CD4-positive, alpha-beta T cell (primary cell): ENCODE measurements at places on chromosomes 7 and 10.
A peak's percentile ranks its signal among the peaks of the same experiment; 100 is the strongest.

- DNase-seq, result peak; percentile 32
Measured at GRCh38 chr10:132848291-132848701, 62.3 kb upstream of the NKX6-2 start.

DNA sequence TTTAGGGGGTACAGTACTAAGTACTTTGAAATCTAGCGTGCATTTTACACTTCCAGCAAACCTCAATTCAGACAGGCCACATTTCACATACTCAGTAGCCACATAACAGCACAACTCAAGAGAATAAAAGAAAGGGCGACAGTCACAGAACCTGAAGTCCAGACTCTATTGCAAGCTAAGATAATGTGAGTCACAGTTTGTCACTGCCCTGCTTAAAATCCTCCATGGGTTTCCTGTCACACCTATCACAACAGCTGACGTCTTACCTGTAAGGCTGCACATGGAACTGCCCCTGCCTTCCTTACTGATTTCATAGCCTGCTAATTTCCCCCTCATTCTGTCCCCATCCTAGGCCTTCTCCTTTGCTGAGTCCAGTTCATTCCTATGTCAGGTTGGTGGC lies 16.1 kb upstream of the CDK14 start:
- no peak for DNase-seq

DNA sequence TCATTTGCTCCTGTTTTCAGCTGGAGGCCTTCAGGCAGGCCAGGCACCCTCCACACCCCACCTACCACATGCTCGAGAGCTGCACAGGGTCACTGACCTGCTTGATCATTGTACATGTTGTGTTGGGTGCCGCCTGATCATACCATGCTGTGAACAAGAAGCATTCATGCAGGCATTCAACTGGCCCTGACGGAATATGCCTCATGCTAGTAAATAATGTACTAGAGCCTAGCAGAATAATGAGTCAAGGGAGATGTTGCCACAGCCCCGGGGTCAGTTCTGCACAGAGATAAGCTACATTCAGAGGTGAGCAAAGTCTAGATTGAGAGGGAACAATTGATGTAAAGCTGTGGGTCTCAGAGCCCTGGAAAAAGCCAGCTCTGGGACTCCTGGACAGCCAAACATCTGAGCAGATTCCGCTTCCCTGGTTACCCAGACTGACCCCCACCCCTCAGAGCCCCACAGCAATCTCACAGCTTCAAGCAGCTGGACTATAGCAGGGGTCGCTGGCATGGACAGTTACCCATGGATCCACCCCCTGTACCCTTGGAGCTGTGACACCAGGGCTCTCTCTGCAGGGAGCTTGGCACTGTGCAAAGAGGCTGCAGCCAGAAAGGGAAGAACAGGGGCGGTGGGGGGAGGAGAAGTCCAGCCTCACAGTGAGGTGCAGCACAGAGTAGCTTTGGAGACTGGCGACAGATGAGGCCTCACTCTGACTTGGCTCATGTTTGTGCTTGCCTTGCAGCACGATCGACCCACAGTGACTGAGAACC lies 86.6 kb downstream of the FRMPD2 start:
- no peak for DNase-seq

DNA sequence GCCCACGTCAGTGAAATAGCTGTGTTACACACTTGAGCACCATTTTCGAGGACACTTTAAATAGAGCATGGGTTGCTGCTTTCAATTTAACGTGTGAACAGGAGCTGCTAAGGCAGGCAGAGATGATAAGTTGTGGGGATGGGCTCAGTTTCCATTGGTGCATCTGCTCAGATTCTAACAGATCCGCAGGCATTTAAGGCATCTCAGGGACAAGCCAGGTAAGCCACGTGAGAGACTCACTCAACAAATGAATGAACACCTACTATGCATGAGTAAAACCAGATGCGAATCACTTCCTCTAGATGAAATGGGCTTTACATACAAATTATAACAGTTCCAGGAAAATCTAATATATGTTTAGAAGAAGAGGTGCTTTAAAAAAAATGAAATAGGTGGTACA lies 34.6 kb downstream of the PLXNA4 start:
- DNase-seq, result no peak

GRCh38 chr7:71339924-71340323 lies 208.0 kb downstream of the GALNT17 start:
- no peak for DNase-seq

- no peak for DNase-seq
Measured at GRCh38 chr7:27128776-27129728, 1.5 kb downstream of the HOXA4 start.

DNA sequence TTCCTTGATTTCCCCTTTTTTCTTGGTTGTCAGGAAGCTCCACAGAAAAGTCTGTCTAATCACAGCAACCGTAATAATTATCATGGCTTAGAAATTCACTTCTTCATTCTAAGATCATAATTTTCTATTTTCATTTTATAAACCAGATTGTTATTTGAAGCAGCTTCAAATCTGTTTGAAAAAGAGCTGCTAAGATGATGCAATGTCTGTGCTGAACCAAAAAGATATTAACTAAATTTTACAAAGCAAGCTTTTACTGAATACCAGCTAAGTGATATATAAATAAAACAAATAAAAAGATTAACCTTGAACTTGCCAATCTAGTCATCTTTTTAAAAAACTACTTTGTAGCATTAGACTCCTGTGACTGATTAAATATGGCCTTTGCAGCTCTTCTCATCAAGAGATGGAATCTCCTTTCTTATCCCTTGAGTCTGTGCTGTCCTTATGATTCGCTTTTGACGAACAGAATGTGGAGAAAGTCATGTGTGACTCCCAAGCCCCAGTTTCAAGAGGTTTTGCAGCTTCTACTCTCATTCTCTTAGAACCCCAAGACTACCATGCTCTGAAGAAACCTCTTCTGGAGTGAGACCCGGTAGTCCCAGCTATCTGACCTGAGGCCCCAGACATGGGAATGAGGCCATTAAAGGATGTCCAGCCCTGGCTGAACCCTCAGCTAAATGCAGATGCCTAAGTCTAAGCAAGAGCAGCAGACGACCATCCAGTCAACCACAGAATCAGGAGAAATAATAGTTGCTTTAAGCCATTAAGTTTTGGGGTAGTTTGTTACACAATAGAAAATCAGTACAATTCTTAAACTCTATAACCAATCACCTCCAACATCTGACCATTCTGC lies 14.4 kb downstream of the NAMPT start:
- no peak for DNase-seq

DNA sequence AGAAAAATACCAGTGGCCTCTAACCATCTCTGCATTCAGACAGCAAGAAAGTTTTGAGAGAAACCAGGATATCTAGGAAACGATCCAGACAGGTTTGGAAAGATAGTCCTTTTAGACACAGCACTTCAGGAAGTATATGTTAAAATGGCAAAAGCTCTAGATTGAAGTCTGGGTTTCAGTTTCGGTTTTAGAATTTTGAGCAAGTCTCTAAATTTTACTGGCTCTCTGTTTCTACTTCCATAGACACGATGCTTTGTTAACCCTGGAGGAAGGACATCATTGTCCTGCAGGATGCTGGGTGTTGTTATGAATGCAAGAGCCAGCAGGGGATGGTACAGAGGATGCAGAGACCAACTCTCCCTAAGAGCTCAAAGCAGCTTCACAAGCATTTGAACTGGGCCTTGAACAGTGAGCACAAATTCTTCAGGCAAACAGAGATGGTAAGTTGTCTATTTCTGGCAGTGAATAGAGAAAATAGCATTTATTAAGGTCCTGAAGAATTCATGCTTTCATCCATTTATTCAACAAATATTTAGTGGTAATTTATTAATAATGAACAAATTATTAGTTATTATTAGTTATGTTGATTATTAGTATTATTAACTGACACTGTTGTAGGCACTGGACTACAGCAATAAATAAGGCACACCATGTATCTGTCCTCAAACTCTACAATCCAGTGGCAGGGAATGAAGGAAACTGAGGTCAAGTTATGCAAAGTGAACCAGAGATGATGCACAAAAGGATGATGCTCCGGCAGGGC lies 152.7 kb upstream of the NRP1 start:
- DNase-seq, result no peak

- DNase-seq, result no peak
Measured at GRCh38 chr7:155604504-155604997, 39.9 kb upstream of the RBM33 start.

DNA sequence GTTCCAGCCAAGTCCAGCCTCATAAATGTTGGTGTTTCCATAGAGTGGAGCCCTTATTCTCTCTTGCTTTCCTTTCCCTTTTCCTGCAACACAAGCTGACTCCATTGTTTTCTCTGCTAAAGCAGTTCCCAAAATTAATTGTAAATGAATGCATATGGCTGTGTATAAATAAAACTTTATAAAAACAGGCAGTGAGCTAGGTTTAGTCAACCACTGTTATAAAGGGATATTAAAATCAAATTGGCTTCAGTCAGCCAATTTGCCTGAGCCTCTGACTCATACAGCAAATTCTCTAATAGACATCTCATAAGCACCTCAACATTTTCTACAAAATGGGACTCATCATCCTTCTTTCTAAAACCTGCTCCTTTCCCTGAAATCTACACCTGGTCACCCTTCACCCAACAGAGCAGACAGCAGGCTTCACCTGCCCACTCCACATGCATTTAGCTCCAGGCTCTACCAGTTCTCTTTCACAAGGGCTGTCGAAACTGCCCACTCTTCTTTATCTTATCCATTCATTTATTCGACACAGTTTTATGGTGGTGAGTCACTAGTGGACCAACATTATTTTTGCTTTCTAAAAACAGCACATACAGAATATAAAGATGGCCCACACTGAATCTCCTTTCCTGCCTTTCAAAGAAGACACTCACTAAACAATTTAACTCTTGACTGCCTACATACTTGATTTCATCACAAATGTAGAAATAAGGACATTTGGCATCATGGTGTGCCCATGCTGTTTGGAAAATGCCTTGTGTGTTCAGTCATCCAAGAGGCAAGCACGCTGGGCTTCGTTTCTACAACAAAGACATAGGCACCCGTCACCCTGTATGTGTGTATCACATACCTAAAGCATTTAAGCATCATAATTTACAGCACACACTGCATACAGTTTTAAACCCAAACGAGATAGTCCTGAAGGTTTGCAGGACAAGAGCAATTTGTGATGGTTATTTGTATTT lies 74.6 kb upstream of the C7orf33 start:
- no peak for DNase-seq

DNA sequence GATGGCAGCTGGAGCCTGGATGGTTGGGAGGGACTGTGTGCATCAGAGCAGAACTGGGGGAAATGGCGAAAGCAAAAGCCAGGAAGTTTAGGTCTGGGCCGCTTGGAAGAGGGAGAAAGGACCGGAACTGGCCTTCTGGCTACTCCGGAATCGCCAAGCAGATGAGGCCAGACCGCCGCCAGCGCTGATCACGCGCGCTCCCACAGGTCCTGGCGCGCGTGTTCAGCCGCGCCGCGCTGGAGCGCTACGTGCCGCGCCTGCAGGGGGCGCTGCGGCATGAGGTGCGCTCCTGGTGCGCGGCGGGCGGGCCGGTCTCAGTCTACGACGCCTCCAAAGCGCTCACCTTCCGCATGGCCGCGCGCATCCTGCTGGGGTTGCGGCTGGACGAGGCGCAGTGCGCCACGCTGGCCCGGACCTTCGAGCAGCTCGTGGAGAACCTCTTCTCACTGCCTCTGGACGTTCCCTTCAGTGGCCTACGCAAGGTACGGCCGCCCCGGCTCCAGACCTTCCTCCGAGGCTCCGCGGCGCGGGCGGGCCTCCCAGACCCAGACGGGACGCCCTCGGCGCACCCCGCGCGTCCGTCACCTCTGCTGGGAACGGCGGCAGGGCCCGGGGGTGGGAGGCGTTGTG lies 2.0 kb downstream of the CYP26C1 start:
- peak; percentile 20 for DNase-seq

DNA sequence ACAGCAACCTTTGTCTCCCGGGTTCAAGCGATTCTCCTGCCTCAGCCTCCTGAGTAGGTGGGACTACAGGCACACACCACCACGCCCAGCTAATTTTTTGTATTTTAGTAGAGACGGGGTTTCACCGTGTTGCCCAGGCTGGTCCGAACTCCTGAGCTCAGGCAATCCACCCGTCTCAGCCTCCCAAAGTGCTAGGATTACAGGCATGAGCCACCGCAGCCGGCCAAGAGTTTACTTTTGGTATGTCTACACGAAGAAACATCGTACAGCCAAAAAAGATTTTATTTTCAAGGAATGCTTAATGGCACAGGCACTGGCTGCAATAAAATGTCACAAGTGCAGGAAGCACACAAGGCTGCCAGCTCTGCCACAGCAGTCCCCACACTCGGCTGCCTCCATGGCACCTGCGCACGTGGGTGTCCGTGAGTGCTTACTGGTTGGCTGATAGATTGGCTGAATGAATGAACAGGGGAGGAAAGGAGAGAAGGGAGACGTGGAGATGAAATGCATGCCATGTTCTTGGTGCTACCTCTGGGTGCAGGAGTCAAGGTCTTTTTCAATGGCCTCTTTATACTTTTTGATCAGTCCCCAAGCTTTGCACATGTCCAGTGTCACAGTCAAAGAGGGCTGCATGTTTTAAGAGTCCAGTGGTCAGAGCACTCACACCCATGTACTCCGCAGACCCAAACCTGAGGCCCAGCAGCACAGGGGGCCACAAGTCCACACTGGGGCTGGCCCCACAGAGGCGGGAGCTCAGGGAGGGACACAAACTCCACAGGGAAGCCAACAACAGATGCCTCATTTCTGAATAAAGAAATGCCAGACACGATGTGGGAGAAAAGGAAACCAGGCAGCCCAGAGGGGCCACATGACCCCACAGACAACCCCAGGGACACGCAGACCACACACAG lies 198.2 kb downstream of the MAD1L1 start:
- no peak for DNase-seq

DNA sequence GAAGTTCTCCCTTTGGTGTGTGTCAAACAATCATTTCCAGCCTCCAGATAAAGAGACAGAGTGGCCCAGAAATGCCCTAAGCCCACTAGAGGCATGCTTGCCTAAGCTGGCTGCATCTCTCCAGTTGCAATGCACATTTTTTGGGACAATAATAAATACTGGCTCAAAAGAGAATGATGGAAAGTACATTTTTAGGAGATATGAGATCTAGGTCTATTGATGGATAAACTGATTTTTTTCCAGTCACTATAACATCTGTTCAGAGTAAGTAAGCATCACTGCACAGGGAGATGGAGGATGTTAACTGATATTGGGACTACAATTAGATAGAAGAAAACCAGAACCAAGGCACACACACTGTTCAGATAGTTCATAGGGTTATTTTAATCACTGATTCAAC lies 553.0 kb downstream of the GRM8 start:
- no peak for DNase-seq

- DNase-seq, result no peak
Measured at GRCh38 chr7:78253850-78254725, 455.5 kb downstream of the PHTF2 start.

DNA sequence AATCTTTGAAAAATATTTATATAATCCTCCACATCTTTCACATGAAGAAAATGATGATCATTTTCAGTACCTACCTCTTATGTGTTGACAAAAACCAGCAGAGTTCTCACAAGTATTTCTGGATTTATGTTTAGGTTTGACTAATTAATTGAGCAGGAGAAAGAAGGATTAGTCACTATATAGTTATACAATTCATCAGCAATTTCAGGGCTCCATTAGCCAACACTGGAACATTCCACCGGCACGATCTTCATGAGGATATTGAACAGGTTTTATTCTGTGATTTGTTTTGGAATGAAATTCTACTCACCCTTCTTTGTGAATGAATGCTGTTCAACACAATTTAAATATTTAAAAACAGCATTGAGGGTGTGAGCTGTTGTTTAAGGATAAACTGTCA lies 163.2 kb downstream of the SEM1 start:
- DNase-seq, result no peak

GRCh38 chr10:28922127-28922526 lies 244.8 kb downstream of the BAMBI start:
- DNase-seq, result no peak
